ENCODE measurements at places on chromosomes 3 and 15.

DNA sequence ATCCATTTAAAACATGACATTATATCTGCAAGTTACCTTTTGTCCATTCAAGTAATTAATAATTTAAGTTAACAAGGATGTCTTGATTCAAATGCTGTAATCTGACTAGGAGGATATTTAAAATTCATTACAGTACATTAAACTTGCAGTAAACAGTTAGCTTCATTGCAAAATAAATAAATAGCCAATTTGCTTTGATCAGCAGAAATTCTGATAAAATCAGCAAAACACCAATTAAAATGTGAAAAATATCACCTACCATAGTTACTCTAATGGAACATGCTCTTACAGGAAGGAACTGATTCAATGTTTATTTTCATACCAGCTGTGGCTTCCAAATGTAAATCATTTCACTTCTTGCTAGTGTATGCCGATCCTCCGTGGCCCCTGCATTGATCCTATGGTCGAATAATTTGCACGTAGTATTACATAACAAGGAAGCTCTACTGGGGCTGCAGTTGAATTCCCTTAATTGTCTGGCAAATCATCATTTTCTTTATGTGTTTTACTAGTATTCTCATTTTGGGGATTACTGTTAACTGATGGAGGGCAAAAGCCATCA lies 150.7 kb downstream of the FOXB1 start:
- no peak for DNase-seq

- no peak for DNase-seq
Observed at GRCh38 chr15:68536331-68537095, 42.3 kb upstream of the CORO2B start.

DNA sequence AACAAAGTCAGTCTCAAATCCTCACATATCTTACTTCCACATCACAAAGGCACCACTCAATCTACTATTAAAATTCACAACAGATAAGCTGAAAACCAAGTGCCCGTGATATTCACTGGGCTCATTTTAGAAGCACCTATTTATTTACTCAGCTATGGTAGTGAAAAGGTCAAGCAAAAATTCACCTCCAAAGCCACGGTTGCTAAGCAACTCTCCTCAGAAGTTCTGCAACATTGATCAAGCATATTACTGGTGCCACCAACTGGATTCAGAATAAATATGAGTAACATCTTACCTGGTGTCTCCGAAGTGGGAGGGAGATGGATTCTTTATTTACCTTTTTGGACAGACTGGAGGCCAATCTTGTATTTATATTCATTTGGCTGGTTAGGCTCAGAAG lies 714.8 kb downstream of the FHIT start:
- no peak for DNase-seq

DNA sequence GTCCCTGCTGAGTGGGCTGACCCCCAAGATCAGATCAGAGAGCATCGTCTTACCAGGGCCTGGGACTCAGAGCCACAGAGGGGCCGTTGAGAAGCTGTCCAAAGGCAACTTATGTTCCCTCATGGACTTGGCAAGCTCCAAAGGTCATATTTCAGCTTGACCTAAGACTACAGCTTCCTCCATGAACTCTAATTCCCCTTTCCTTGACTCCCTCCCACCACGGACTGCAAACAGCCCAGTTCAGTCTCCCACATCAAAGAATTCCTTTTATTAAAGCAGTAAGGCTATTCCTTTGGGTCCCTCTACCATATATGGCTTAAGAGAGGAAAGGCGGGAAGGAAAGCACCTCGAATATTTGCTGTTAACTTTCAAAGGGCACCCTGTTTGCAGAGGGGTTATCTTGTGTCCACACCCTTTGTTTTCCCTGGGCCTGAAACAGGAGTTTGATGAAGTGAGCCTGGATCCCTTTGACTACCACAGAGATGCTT lies 146.1 kb upstream of the THBS1 start:
- DNase-seq = no peak

- no peak for DNase-seq
Observed at GRCh38 chr15:68232937-68233336, 3.4 kb upstream of the CLN6 start.

- peak; percentile 83 for DNase-seq
Observed at GRCh38 chr15:75367913-75368688, at the start of gene MAN2C1. MAN2C1 (minus strand) TSS chr15:75368607; CDS start chr15:75368583, 24 bp downstream.

GRCh38 chr15:31342781-31343626 lies 16.4 kb downstream of the KLF13 start:
- no peak for DNase-seq

- DNase-seq = no peak
Observed at GRCh38 chr3:25426408-25426807, 1.7 kb upstream of the RARB start.

DNA sequence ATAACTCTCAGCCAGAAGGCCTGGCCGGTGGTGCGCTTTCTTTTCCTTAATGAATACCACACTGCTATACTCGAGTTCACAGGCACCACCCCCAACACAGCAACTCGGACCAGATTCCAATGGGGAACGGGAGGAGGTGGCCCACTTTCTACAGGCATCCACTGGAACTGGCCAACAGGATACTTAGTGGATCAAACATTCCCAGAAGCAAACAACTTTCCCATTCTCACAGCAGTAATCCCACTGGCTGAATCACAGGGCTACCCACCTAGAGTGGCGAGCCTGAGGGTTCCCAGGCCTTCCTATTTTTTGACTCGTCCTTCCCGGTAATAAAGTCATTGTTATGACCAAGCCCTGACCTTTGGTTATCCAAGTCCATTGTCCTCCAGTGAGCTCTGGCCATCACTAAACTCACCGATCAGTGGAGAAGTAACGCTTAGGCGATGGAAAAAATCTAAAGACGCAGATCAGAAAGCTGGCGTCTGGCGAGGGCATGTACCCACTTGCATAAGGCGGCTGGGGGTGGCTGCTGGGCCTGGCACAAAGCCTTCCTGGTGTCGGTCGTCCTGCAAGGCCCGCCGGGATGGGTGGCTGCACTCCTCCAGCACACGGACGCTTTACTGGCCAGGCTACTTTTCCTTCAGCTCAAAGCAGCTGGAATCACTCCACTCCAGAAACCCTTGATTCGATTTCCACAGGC lies 1.2 kb downstream of the EOGT start:
- DNase-seq = no peak

DNA sequence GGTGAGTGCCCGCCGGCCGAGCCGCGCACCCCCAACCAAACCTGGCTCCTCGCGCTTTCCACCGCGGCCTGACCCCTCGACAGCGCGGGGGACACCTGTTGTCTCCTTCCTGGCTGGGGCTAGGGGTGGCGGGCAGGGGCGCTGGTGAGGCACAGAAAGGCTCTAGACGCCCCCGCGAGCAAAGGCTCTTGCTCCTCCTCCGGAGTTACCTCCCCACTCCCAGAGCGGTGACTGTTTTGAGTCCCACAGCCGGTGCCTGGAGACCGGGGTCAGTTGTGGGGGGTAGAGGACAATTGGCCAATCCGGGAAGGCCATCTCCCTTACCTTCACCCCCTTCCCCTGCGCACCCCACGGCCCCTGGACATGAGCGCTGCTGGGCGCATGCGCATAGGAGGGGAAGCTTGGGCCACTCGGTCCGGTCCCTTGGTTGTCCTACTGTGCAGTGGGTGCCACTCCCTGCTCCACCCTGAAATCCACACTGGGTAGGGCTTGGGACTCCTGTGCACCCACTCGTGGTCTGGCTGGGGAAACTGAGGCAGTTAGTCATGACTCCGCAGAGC lies 554 bp downstream of the CHST13 start:
- no peak for DNase-seq

- DNase-seq = no peak
Observed at GRCh38 chr3:16897254-16897926, 12.6 kb downstream of the PLCL2 start.

GRCh38 chr3:70519913-70520659 lies 207.6 kb upstream of the MDFIC2 start:
- DNase-seq = no peak

DNA sequence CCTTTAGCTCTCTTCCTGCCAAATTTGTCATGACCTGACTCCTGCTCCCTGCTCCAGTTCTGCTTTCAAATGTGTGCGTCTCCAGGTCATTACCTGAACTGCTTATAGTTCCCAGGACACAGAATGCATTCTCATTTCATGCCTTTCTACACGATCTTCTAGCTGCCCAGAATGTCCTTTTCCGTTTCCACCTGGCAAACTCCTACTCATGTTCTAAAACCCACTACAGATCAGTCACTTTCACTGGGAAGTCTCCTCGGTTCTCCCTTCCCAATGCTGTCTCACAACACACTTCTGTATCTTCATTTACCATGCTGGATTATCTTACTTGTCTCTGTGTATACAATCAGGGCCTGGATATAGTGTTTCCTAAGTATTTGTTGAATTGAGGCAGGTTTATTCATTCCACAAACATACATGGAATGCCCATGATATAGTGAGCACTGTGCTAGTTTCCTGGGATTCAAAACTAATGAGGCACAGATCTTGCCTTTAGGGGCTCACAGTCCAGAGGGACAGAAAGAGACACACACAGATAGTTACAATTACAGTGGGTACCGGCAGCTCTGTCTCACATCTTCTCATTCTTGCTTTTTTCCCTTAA lies 1.6 kb upstream of the NOX5 start:
- DNase-seq = no peak

DNA sequence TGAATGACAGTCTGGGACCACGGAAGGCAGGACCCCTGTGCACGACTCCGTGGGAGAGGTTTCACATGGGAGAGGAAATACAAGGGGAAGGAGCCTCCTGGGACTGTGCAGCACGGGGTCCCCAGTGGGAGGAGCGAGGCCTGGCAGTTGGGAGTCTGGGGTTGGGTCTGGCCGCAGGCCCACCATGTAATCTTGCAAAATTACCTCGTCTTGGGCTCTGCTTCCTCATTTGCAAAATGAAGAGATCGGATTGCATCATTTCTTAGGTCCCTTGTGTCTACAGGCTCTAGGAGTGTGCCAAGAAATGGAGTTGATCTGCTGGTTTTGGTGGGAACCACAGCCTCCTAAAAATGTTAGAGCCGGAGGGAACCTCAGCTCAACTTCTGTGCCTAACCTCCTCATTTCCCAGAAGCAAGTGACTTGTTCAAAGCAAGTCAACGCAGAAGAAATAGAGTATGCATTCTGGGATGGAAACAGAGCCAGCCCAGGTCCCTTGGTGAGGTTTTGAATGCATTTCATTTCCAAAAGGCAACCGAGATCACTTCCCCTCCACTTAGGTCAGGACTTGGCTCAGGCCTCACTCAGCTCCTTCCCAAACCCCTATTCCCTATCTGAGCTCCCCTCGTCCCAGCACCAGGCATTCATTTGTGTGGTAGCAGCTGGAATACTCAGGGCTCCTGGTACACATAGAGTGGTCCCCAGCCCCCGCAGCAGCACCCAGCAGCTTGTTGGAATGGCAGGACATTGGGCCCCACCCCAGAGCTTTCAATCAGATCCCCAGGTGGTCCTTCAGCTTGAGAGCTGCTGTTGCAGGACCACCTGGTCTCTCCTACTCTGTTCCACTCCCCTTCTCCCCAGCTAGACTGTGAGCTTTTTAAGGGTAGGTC lies 267.7 kb downstream of the XXYLT1 start:
- no peak for DNase-seq

DNA sequence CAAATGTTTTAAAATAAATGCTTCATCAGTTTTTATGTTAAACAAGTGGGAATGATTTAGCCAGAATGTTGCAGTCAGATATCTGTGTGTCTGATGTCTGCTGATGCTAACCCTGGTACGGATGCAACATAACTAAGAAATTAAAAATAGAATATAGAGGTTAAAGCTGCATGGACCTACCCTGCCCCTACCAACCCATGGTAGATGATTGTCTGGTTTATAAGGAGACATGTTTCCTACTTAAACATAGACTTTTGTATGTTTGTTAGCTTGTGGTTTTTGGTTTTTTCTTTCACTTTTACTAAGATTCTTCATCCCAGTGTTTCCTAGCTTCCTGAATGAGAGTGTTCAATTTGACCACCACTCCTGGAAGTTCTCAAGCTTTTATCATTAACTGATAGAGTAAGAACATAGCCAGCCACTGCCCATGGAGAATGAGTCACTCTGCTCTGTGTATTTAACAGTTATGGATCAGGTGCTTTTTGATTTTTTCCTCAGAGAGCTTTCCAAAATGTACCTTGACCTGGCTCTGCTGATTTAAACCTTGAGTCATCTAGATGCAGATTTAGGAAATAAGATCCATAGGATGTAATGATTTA lies 70.7 kb upstream of the VEPH1 start:
- DNase-seq = no peak

DNA sequence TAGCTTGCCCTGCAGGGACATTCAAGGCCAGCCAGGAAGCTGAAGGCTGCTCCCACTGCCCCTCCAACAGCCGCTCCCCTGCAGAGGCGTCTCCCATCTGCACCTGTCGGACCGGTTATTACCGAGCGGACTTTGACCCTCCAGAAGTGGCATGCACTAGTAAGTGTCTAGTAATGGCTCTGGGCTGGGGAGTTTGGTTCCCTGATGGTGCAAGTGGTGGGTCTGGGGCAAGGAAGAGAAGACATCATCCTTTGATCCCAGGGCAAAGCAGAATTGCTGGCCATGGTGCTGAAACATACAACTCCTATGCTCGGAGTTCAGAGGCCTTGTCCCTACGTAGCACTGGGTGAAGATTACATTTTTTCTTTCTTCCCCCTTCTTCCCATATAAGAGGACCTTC lies 311.4 kb downstream of the EPHB1 start:
- peak; percentile 58 for DNase-seq

- no peak for DNase-seq
Observed at GRCh38 chr3:49015765-49016164, 2.6 kb downstream of the DALRD3 start.

GRCh38 chr3:41118461-41119390 lies 80.6 kb upstream of the CTNNB1 start:
- no peak for DNase-seq

DNA sequence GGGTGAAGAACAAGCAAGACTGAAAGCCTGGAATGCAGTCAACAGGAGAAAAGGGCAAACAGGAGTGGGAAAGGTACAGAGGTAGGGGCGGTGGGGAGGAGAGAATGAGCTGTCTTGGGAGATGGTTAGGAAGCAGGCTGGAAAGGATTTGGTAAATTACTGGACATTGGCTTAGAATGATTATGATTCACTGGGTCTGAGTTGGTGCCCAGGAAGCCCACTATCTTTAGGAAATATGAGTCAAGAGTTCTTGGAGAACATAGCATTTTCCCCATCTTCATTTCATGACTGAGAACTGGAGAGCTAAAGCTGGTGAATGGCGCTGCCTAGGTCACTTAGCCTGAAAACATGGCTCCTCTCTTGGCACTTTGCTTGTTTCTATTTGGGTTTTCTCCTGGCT lies 74.7 kb upstream of the C3orf80 start:
- no peak for DNase-seq
